Mucosa of descending colon (tissue), 3 donors: ENCODE measurements at places on chromosomes 4 and X.

DNA sequence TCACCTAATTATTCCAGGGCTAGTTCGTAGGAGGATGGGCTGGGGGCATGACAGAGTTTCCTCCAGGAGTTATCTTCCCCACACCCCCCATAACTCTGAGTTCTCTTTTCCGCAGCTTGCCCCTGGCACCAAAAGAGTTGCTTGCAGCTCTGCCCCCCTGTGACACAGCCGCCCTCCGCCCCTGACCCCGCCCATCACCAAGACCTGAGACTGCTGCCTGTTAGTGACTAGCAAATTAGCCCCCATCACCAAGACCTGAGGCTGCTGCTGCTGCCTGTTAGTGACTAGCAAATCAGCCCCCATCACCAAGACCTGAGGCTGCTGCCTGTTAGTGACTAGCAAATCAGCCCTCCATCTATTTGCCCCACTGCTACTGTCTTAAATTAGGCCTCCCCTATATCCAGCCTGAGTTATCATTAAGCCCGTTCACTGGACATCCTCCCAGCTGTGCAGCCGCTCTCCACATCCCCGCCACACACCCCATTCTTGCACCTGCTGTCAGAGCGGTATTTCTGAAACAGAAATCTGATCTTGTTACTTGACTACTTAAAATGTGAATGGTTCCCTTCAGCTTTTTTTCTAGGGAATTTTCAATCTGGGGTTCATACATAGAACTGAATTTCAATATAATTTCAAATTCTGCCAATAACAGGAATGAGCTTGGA, 1.5 kb upstream of the PAPSS1 start:
- peak; percentile 29 for DNase-seq

- DNase-seq = no peak
Observed at GRCh38 chrX:13685126-13685763, 3.7 kb upstream of the RAB9A start.

DNA sequence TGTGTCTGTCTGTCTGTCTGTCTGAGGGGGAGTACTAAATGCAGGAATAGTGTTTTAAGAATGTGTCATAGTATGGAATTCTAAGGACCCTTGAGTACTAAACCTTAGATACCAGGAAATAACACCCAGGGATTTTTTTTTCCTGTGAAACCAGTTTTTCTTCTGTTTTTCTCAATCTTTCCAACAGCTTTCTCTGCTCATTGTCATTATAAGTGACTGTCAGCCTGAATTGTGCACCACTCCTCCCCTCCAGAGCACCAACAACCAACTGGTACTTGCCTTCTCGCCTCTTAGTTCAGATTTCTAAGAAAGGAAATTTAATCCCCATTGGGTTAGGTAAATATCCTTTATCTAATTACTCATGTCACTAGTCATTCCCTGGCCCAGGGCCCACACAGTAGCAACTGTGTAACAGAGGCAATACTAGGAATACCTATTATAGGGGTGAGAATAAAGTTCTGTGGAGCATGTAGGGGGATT, 320.6 kb downstream of the ADGRL3 start:
- DNase-seq = no peak

GRCh38 chr4:32607978-32608377, 1887.8 kb downstream of the PCDH7 start:
- no peak for DNase-seq

- DNase-seq = no peak
Observed at GRCh38 chrX:15906041-15906943, 51.7 kb upstream of the AP1S2 start.

DNA sequence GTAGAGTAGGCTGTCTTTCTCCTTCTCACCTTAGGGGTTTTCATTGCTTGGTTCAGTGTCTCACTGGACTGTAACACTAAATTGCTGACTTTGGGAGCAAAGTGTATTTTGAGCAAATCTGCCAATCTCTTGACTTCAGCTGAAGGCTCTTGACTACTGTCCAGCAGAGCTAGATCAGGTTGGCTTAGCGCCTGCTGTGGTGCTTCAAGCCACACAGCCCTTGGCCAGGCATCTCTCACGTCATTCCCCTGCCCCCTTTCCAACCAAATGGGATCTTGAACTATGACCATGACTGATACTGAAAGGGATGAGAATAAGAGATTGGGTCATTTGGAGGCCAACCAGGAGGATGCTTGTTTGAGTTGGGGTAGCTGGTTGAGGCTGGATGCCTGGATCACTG, 4.8 kb downstream of the SLC16A2 start:
- DNase-seq = no peak

GRCh38 chr4:147733716-147734344, 1.9 kb downstream of the ARHGAP10 start:
- DNase-seq = no peak

DNA sequence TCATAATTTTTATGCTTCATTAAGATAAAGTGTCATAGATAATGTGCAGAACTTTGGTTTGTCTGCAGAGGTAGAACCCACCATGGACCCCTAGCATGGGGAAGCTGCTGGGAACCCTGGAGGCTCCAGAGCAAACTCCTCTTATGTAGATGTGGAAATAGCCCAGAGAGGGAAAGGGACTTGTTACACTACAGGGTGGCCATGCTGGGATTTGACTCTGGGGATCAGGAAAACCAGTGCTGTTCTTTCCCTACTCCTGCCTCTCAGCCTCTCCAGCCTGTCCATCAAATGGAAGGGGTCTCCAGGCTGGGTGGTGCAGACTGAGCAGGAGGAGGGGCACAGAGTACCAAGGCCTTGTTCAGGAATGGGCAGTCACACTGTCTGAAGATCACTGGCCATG, 54.2 kb downstream of the MSX1 start:
- DNase-seq = no peak

GRCh38 chr4:89469930-89470375, 162.4 kb upstream of the GPRIN3 start:
- no peak for DNase-seq

- no peak for DNase-seq
Observed at GRCh38 chr4:94813221-94813620, 55.5 kb downstream of the BMPR1B start.
